Immature natural killer cell (primary cell): ENCODE measurements at places on chromosomes 12 and 14. TPM values are rescaled to one million over a fixed set of nuclear protein-coding genes. Genes with fewer than 3 reads are reported as not detected.

The NYNRIN gene
- not detected for polyA plus RNA-seq

DNA sequence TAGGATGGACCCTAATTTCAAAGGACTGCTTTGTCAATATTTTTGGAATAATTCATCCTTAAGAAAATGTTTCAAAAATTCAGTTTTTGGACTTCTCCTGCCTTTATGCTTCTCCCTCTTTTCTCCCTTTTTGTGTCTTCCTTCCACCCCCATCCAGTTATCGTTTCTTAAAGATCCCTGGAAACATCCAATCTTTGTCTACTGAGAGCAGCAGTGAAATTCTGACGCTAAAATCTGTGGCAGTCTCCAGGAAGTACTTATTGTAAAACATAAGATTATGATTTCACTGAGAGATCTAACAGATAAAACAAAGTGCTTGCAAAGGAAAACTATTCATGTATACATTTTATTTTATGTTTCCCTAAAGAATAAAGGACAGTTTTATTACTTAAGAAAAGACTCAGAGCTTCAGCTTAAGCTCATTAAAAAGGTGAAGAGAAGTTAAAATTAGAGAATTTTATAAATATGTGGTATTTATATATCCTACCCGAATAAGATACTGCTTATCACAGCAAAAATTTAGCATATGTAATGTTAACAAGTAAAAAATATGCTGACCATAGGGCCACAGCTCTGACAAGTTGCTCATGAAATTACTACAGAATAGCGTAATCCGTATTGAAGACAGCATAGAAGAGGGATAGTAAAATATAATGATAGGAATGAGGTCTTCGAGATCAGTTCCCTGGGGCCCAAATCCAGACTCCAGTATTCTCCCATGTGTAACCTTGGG, 6.9 kb downstream of the FRMD6 start:
- no peak for DNase-seq

GRCh38 chr14:39381366-39381765, 50.9 kb downstream of the FBXO33 start:
- no peak for DNase-seq

DNA sequence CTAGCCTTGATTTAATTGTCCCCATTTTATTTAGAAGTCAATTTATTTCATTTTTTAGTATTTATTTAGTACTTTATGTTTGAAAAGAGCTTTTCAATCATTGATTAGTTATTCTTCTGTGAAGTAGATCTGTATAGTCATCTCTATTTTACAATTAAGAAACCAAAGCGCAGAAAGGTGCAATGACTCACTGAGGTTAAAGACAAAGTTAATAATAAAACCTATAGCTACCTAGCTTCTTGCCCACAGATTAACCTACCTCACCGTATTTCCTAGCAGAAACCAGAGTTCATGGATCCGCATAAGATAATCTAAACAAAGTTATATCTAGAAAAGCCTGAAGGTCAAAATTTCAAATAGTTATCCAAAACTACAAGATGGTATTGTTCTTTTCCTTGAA, 176.4 kb downstream of the GRIN2B start:
- no peak for DNase-seq

DNA sequence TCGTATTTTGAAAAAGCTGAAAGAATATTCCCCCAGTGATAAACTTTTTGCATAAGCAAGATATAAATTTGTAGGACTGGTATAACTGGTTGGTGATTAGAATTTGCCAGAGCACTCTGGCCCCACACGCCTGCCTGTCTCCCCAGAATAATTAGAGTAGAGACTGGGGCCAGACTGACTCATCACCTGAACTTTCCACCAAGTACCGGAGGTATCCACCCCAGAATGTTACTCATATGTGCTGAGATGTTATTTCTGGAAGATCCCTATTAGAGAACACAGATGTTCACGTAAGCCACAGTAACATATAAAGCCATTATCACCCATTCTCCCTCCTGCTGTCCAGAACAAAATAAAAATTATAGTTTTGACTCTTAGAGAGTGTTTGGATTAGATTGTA, 49.5 kb upstream of the PIWIL1 start:
- DNase-seq, result no peak

- DNase-seq, result no peak
Measured at GRCh38 chr12:46131732-46132469, 136.9 kb downstream of the SLC38A1 start.

DNA sequence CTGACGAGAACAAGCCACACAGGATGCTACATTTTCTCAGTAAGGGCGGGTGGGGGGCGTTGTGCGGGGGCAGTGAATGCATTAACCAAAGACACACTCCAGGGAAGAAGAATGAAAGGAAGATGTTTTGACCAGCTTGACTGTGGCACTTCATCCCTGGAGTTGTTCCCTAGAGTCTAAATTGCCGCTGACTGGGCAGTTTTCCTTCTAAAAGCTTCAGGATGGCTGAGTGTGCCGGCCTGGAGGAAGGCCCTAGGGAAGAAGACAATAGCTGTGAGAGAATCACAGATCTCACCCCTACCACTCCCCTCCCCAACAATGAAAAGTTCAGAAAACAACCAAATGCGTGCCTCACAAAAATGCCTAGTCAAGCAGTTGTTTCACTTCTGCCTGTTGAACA, 67.2 kb downstream of the NKX2-1 start:
- DNase-seq, result no peak

The SYCP3 gene
- polyA plus RNA-seq, result not detected

The FGF23 gene
- polyA plus RNA-seq, result not detected

DNA sequence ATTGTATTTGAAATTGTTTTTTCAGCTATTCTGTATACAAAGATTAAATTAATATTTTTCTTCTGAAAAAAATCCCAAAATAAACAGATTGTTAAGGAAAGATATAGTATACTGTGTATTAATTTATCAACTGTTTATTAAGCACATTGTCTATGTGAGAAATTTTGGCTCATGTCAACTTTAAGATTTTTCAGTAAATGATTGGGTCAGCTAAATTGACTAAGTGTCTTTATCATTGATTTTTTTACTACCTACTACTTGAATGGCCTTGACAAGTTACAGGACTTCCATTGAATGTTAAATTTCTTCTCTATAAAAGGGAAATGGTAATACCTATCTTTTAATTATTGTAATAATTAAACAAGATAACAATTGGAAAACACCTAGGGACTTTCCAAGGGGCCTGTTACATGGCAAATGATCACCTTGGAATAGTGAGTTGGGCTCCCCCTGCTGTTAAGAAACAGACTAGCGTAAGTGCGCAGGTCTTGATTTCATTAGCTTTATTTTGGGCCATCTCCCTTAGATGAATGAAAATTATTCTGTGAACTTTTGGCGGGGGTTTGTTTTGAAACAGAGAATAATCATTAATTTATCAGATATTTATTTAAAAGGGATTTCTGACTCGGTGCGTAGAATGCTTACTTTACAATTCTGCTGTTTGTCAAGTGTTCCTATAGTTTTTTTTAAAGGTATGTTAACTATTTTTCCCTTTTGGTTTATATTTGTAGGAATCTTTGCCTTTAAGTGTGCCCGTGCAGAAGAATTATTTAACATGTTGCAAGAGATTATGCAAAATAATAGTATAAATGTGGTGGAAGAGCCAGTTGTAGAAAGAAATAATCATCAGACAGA, 14.5 kb upstream of the CCT2 start:
- DNase-seq, result peak; percentile 57

DNA sequence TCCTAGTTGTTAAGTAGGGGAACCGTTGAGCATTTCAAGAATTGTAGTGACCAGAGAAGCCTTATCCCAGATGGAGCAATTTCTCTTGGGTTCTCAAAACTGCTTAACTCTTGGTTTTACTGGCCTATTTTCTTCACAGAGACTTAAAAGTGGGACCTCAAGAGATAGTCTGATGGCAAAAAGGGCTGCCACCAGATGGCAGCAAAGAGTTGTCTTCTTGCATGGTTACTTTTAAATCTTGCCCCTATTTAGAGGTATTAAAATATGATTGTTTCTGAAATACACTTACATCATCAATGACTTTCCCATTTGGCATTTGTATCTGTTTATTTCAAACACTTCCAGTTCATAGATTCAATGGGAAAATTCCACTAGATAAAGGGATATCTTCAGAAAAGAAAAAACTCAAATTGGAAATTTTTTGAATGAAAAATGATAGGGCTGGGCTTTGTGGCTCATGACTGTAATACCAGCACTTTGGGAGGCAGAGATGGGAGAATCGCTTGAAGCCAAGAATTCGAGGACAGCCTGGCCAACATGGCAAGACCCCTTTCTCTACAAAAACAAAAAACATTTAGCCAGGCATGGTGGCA, 69.9 kb upstream of the CNTN1 start:
- no peak for DNase-seq

The L2HGDH gene
- 6.4 TPM for polyA plus RNA-seq

- no peak for DNase-seq
Measured at GRCh38 chr14:69395929-69396328, 2.2 kb downstream of the ERH start.

DNA sequence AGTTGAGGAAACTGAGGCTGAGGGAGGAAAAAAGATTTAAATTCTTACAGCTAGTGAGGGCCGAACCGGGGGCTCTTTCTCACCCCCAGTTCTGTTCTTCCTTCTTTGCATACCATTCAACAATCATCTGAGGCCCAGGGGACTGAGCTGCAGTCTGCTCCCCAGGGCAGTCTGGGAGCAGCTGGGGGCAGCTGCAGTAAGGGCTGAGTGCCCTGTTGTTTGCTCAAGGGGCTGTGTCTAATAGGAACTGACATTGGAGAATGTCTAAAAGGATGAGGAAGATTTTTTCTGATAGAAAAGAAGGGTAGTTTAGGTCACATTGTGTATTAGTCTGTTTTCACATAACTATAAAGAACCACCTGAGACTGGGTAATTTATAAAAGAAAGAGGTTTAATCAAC, 42.2 kb downstream of the SLC17A8 start:
- DNase-seq, result no peak

DNA sequence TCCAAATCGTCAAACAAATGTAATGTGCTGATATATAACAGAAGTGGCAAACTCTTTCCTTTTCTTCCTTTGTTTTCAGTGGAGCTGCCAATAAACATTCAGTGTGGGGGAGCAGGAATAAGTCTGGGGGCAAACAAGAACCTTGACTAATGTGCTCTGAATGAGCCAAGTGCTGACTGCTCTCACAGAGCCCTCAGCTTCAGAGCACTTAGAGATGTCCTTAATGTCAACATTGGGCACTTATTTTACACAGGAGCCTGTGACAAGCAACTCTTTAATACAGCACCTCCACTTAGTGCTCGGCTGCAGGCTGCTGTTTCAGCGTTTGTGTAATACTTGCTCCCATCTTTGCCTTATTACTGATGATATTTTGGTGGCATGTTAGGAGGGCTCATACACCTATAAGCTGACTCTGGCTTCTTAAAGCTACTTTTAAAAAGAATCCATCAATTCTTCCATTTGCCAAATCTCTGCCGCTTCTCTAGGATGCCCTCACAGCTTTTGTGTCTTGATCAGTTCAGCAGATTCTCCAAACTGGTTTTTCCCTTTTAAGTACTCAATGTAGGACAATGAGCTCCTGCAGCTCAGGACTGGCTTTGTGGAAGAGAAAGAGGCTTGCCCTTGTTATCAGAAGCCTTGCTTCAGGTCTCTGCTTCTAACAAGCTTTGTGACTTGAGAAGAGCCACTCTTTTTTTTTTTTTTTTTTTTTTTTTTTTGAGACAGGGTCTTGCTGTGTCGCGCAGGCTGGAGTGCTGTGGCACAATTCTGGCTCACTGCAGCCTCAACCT, 206.6 kb downstream of the MON2 start:
- DNase-seq, result no peak
